Thymus (tissue), 14 donors: ENCODE measurements at places on chromosomes 4 and X. TPM values are rescaled to one million over a fixed set of nuclear protein-coding genes. Genes with fewer than 3 reads are reported as not detected.

- no peak for DNase-seq
Measured at GRCh38 chr4:99013402-99013843, 17.9 kb downstream of the METAP1 start.

GRCh38 chrX:2614911-2615310, 76.2 kb upstream of the CD99 start:
- no peak for DNase-seq

- DNase-seq = no peak
Measured at GRCh38 chrX:50707955-50708699, 105.9 kb downstream of the SHROOM4 start.

DNA sequence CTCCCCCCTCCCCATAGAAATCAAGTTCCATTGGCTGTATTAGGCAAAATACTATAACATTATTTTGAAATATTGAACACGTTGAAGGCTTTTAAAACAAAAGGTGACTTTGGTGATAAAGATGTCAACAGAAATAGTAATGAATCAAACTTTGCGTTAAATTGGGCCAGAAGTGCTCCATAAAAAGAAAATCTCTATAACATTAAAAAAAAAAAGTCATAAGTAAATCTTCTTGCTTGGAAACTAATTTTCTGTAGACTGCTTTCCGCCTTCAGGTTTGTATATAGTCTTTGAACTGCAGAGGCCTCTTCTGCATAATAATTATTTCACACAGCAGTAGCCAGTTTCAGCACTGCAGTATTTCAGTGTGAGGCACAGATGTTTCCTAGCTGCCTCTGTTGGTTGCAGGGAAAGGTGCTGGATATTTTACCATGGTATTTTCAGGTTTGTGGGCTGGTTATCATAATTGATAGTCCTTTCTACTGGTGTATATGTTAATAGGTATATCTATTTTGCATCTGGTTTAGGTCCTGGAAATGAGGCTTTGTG, 158.9 kb downstream of the KDM6A start:
- DNase-seq = no peak

DNA sequence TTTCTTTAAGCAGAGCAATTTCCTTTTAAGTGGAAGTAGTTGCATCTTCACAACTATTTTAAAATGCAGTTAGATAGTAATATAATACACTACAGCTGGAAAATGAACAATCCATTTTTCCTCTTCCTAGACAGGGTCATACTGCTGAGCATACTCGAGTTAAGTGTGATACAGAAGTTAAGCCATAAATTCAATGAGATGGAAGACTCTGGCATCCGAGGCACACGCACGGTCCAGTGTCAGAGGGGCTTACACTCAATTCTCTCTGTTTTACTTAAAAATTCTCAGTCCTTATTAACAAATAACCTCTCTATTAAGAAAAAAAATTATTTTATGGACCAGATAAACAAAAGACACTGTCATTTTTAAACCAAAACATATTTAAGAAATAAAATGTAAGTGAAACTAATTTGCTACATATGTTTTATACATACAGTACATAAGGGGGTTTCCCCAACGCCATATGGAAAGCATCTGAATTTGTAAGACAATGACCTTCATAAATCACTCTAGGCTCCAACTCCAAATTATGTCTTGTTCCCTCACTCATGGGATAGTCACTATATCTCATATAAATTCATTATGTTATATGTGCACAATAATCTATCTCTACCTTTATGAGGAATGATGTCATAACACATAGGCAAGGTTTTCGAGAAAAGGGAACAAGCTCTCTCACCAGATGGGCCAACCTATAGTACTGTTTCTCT, 315.3 kb downstream of the PAPSS1 start:
- no peak for DNase-seq

DNA sequence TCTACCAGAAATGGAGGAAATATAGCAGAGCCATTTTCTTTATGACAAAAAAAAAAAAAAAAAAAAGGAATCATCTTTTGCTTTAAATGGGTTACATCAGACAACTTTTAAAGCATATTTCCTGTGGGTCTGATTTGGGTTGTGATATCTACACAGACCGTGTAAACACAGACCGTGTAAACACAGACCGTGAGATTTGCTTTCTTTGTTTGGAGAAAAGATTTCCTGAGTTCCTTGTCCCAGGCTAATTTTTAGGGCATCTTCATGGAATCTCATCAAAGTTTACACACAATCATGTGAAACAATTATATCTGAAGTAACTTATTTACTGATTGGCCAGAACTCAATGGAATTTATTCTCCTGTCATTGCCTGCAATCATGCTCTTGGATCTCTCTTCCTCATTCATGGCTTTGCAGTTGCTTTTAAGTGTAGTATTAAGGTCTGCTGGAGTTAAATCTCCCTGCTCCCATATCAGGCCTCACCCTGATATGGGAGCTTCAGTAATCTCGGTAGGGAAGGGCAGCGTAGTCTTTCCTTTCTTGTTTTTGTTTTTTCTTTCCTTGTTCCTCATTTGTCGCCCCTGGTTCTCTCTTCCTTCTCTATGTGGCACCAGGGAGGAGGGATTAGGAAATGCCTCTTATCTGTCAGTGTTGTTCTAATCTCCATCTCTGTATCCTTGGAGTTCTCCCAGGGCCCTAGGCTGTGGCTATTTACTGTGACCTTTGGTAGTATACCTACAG, 248.6 kb upstream of the JADE1 start:
- no peak for DNase-seq

- DNase-seq = no peak
Measured at GRCh38 chrX:129557844-129558480, 17.9 kb downstream of the OCRL start.

DNA sequence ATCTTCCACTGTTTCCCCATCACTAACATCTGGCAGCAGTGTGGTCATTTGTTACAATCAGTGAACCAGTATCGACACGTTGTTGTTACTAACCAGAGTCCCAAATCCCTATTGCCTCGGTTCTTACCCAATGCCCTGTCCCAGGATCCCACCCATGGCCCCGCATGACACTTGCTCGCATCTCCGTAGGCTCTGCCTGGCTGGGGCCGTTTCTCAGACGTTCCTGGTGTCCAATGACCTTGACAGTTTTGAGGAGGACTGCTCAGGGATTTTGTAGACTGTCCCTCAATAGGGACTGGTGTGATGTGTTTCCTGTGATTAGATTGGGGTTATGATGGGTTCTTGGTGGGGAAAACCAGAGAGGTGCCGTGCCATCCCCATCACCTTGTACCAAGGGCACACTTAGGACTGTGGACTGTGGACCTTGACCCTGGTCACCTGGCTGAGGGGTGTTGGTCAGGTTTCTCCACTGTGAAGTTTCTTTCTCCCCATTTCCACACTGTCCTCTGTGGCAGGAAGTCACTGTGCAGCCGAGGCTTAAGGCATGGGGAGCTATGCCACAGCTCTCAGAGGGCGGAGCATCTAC, 108.4 kb downstream of the ADRA2C start:
- DNase-seq = no peak

DNA sequence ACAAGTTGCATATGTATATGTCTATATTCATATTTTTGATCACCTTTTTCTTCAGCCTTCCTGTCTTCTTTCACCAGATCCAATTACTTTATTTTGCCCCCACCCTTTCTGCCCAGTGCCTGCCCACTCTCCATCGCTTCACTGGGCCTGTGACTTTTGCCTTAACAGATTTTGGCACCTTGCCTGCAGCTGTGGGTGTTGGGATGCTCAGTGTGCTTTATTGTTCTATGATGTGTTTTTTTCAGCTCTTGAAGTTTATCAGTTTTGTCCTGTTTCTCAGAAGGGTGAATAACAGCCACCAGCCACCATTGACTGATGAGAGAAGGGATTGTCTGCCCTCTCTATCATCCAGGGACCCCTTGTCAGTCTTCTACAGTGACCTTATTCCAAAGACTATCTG, 77.2 kb upstream of the GALNT7 start:
- DNase-seq = no peak

DNA sequence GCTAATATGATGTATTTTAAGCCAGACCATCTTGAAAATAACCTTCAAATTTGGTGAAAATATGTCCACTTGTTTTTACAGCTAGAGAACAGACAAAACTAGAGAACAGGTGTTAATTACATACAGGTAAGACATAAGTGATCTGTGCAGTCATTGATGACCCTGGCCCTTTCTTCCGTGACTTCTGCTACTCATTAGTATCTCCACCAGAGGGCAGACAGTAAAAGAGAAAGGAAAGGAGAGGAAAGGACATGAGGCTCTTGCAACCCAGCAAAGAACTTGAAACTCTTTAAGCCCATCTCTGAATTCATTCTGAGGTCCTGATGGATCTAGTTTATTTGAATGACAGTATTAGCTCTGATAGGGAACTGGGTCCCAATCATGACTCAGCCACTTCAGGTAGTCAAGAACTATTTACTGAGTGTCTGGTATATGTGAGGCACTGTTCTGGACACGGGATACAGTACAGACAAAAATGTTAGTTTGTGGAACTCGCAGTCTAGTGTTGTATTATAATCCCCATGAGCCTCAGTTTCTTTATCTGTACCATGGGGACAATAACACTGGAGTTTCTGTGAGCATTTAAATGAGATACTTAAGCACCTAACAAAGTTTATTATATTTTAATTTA, 121.0 kb upstream of the TEX13D start:
- DNase-seq = no peak

DNA sequence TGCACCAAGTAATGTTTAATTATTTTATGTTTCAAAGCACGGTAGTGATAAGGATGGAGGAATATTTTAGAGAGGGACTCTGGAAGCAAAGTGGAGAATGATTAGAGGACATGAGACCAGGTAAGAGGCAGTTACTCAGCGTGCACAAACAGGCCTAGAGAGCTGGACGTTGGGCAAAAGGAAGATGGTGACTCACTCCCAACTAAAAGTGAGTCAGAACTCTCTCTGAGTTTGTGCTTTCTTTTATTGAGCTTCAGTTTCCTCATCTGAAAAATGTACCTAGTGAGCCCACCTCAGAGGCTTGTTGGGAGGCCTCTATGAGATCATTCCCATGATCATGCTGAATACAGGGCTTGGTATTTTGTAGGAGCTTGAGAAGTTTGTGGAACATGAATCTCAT, 1.6 kb upstream of the ZC4H2 start:
- DNase-seq = no peak

DNA sequence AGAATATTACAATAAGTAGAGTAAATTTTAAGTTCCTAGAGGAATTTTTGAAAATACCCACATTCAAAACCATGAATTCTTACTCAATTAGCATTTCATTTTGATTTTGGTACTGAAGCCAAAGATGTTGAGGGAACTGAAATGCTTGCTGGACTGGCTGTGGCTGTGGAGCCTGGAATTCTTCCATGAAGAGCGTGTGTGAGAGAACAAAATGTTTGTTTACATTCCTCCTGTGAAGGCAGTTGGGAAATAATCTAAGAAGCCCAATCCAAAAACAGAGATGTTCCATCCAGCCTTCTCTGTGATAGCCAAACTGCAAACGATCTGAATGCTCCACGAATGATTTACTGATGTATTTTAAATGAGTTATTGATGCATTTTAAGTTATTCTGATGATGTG, 3.8 kb upstream of the ADH1B start:
- DNase-seq = no peak

DNA sequence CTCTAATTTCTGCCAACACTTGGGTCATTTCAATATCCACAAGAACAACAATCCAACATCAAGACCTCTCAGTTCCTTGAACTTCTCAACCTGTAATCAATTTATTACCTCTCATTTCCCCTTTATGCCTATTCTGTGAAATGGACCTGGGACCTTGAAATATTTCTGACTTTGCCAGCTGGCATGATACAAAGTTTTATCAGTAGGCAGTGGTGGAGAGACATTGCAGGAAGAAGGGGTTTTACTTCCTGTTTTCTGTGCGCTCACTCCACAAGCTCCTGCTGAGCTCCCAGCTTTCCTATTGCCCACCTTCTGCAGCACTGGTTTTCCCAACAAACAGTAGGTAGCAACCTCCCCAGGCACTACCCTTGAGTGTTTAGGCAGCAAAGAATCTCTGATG, 3.5 kb upstream of the ARHGEF6 start:
- DNase-seq = no peak

GRCh38 chr4:189396435-189396834, 544.2 kb upstream of the FRG1 start:
- no peak for DNase-seq

GRCh38 chr4:78671903-78672815, 104.0 kb upstream of the BMP2K start:
- DNase-seq = no peak

HTR2C gene
- total RNA-seq = not detected

XAGE1A gene
- not detected for total RNA-seq

FGF2 gene
- 2.0 TPM for total RNA-seq

FAM53A gene
- 1.0 TPM for total RNA-seq

CTAG1A gene
- total RNA-seq = not detected

GRIA3 gene
- 0.61 TPM for total RNA-seq

TTC29 gene
- total RNA-seq = 0.09 TPM

CXCL8 gene
- total RNA-seq = 3.7 TPM

TEX13C gene
- total RNA-seq = not detected

REPS2 gene
- total RNA-seq = 1.7 TPM

STPG2 gene
- total RNA-seq = 0.24 TPM
